ENCODE measurements at places on chromosomes 1 and 21.
A peak's percentile ranks its signal among the peaks of the same experiment; 100 is the strongest.

GRCh38 chr1:14340002-14340785 is 258.3 kb upstream of the KAZN start:
- peak; percentile 39 for DNase-seq

DNA sequence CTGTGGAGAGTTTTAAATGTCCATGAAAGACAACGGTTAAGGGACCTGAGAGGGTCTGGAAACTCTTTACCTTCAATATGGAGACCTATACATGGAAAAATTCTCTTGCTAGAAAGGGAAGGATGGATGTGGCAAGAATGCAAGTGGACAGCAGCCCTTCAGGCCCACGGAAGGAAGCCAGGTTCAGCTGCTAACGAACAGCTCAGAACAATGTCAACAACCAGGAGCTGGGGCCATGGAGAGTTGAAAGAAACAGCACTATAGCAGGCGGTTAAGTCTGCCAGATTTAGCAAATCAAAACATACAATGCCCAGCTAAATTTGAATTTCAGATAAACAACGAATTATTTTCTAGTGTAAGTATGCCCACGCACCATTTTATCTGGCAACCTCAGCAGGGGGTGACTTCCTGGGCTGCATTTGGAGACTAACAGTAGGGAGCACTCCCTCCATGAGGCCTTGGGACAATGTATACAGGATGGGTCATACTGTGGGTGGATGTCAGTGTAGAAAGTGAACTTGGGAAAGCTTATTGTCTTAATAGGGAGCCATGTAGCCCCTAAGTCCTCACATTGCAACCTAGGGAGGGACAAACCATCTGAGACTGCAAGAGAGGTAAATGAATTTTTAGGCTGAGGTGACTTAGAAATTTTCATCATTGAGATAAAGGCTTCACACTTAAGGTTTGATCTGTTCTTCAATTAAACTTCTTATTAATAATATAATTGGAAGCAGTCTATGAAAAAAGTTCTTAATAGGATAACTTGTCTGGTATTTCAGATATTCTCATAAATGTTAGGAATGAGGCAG is 7.8 kb upstream of the H3-3A start:
- DNase-seq, result no peak

GRCh38 chr1:111184663-111185062 is 15.8 kb downstream of the DENND2D start:
- no peak for DNase-seq

DNA sequence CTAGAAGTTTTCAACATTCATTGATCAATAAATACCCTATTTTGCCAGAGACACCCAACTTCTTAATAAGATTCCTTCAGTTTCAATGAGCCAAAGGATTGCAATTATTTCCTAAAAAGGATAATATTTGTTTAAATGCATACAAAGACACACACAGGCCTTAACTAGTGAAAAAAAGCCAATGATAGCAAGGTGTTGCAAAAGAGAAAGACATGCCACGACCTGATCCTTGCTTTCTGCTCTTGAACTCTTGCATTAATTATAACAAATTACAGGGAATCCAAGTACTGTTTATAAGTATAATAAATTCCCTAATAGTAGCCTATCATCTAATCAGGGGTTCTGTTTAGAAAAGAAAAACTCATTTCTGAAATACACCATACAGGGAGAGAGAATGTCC is 131.1 kb downstream of the PTPN14 start:
- DNase-seq, result no peak

DNA sequence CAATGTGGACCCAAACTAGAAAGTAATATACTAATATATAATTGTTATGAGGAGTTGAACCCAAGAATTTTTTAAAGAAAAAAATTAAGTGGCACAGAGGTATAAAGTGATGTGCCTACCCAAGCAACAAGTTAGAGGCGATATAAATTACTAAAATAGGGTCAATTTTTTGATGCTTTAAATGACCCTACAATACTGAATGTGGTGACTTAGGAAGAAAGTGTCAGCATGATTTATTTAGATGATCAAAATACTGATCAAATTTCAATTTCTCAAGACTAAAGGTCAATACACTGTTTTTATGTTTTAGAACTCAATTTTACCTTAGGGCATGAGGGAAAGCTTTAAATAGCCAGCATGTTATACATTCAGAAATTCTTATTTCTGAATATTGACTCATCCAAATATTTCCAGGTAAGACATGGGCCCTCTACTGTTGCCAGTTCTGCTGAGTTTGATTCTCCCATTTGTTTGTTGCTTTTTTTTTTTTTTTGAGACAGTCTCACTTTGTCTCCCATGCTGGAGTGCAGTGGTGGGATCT is 20.1 kb downstream of the SCAF4 start:
- DNase-seq, result no peak

DNA sequence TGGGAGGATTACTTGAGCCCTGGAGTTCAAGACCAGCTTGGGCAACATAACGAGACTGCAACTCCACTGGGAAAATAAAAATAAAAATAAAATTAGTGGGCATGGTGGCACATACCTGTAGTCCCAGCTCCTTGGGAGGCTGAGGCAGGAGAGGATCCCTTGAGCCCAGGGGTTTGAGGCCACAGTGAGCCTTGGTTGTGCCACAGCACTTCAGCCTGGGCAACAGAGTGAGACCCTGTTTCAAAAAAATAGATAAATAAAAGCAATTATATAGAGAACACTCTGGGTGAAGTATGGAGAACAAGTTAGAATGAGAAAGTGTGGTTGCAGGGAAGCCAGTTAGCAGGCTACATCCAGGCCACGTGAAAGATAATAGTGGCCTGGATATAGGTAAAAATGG is 25.7 kb downstream of the CXADR start:
- no peak for DNase-seq

GRCh38 chr21:43893536-43894205 is 28.6 kb downstream of the AGPAT3 start:
- DNase-seq, result no peak

DNA sequence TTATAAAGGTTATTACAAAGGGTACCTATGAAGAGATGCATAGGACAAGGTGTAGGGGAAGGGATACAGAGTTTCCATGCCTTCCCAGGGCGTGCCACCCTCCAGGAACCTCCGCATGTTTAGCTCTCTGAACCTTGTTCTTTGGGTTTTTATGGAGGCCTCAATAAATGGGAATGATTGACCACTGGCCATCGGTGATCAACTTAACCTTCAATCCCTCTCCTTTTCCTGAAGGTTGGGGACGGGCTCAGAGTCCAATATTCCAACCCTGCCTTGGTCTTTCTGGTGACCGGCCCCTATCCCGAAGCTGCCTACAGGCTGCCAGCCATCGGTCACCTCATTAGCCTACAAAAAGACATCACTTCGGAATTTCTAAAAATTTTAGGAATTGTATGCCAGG is 11.7 kb downstream of the CD244 start:
- no peak for DNase-seq

- DNase-seq, result no peak
These were observed 9.8 kb downstream of the ABCG1 start for GRCh38 chr21:42228709-42229220.

GRCh38 chr1:35569936-35570335 is 3.2 kb upstream of the TFAP2E start:
- no peak for DNase-seq

DNA sequence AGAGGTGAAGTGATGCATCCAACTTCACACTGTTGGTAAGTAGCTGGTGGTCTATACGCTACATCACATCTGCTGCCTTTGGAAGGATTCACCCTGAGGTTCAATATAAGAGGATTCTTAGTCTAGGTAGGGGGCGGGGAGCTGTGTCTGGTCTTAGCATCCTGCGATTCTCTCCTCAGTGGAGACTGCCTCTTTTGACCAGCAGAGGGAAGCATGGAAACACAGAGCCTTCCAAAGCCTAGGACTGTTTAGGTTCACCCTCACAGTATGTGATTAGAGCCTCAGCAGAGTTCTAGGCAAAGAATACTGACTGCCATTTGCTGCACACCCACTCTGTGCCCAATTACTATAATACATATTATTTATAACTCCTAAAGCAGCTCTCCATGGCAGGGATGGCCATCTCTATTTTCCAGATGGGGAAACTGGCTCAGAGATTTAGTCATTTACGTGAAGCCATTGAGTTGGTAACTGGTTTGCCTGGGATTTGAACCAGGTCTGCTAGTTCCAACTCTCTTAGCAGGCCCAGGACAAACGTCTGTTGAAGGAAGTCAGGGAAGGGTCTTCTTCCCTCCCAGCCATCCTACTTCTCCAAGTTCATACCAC is 28.9 kb upstream of the EFCAB14 start:
- peak; percentile 67 for DNase-seq

- peak; percentile 83 for DNase-seq
These were observed 189.4 kb upstream of the FGGY start for GRCh38 chr1:59107516-59107915.

DNA sequence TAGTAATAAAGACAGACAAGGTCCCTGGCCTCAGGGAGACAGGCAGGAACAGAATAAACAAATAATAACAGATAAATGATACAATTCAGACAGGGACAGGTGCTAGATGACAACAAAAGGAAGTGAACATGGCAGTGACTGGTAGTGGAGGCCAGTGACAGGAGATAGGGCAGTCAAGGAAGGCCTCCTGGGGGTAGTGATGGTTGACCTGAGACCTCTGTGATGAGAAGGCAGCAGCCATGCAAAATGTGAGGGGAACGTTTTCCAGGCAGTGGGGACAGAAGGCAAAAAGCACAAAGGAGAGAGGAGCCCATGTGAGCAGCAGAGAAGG is 18.5 kb downstream of the OPTC start:
- DNase-seq, result no peak

- no peak for DNase-seq
These were observed 23.1 kb downstream of the GPR137B start for GRCh38 chr1:236165238-236165981.
